ENCODE measurements at places on chromosomes 3 and 15.
A peak's percentile ranks its signal among the peaks of the same experiment; 100 is the strongest.

DNA sequence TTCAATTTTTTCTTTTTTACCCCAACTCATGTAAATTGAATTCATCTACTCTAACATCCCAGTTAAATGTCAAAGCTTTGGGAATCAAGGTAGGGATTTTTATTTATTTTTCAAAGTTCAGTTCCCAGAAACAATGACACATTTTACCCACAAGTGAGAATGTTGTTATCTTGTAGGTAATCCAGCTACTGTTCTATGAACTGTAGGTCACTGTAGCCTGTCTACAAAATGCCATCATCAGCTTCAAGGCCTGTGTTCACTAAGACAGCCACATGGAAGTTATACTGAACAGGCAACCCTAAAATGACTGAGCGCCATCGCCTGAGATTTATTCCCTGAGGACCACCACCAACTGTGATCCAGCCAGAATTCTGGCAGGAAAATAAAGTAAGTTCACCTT lies 219.7 kb downstream of the FHIT start:
- no peak for DNase-seq

DNA sequence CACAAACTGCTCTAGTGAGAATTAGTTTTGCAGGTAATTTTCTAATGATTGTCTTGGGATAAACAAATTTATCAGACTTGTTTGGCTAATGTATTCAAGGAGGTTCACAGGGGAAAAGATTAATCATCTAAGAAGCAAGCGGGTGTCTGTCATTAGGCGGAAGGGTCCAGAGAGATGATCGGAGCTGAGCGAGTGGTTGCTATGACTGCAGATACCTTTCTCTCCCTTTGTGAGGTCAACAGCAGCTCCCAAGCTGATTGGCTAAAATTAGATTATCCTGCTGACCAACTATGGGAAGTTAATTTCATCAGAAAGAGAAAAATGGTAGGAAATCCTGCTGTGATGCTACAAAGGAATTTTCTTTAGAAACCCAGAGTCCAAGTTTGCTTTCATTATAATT lies 276.0 kb downstream of the SOX2 start:
- DNase-seq = no peak

GRCh38 chr3:183496311-183496710 lies 59.2 kb downstream of the KLHL6 start:
- no peak for DNase-seq

GRCh38 chr15:100196326-100197058 lies 145.3 kb downstream of the ADAMTS17 start:
- no peak for DNase-seq

DNA sequence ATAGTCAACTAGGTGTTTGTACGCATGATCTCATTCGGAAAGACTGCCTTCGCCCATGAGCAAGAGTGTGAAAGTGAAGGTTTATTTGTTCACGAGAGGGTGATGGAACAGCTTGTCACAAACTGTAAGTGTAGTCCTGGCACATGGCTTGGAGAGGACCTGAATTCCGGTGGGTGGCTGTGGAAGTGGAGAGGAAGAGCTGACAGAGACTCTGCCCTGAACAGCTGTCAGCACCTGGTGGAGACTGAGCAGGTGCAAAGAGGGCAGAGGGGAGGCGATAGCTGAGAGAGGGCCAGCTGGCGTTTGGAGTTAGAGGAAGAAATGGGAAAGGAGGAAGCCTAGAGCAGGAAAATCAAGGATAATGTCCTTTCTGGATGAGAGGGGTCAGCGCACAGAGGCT lies 155.7 kb downstream of the EEFSEC start:
- no peak for DNase-seq

- DNase-seq = no peak
Observed at GRCh38 chr3:152760591-152760990, 74.3 kb upstream of the P2RY1 start.

GRCh38 chr3:123733805-123734526 lies 149.1 kb upstream of the HACD2 start:
- DNase-seq = no peak

- DNase-seq = no peak
Observed at GRCh38 chr3:11791339-11792200, 55.1 kb downstream of the TAMM41 start.

DNA sequence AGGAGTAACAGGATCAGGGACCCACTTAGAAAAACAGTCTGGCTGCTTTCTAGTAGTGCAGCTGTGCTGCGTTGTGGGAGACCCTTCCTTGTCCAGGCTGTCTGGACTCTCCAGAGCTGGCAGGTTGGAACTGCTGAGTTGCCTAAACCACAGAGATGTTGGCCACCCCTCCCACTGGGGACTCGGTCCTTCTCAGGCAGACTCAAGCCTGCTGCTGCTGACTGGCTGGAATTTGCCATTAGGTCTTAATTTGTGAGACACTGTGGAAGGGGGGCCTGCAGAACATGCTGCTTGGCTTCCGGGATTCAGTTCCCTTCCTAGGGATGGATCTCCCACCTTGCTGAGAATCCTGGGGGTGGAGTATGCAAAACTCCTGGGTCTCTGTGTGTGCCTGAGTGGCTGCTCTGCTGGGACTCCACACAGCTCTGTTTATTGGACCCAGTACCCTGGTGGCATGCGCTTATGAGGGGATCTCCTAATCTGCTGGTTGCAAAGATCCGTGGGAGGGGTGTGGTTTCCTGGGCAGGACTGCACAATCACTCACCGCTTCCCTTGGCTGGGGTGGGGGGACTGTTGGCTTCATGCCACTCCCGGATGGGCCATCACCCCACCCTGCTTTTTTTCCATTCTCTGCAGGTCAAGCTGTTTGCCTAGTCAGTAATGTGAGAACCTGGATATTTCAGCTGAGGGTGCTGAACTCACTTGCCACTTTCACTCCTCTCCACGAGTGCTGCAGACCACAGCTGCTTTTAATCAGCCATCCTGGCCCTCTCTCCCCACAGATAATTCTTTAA lies 150.5 kb downstream of the CFAP20DC start:
- DNase-seq = no peak

- no peak for DNase-seq
Observed at GRCh38 chr3:160061525-160061924, 72.9 kb downstream of the IL12A start.

DNA sequence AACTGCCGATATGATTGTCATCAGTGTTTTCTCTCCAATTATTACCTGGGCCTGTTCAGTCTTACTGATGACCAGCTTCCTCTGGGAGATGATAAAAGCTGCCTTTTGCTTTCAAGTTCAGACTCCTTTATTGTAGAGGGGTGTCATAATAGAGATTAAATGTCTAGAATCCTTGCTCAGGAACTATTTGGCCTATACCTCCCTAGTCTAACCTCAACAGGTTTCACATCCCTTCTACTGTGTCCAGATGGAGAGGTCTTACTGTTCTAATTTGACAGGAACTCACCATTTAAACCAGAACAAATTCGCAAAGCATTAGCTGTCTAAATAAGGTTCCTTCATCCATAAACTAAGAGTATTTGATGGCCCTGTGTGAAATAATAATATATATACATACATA lies 88.0 kb downstream of the BCHE start:
- DNase-seq = no peak

GRCh38 chr15:57927091-57927631 lies 138.3 kb downstream of the ALDH1A2 start:
- no peak for DNase-seq

GRCh38 chr3:197336348-197336747 lies 37.9 kb upstream of the DLG1 start:
- no peak for DNase-seq

DNA sequence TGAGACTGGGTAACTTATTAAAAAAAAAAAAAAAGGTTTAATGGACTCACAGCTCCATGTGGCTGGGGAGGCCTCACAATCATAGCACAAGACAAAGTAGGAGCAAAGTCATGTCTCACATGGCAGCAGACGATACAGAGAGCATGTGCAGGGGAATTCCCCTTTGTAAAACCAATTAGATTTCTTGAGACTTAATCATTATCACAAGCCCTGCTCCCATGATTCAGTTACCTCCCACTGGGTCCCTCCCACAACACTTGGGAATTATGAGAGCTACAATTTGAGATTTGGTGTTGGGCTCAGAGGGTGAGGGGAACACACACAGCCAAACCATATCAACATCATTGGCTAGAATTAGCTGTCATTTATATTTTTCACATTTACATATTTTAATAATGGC lies 221.0 kb downstream of the RSRC1 start:
- DNase-seq = no peak

GRCh38 chr3:30655187-30655812 lies 48.9 kb downstream of the TGFBR2 start:
- peak; percentile 28 for DNase-seq

DNA sequence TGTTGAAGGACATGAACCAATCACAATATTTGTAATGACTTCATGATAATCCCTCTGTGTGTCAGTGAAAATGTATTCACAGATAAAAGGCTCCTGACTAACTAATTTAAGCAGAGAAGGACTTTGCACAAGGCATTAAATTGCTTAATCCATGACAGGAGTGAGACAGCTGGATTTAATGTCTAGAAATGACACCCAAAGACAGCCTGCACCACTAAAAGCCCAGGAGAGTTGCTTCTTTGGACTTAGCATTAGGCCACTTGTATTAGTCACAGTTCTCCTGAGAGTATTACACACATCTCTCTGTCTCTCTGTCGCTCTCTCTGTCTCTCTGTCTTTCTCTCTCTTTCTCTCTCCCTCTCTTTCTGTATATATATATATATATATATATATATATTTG lies 180.4 kb downstream of the GOLGA8K start:
- no peak for DNase-seq

DNA sequence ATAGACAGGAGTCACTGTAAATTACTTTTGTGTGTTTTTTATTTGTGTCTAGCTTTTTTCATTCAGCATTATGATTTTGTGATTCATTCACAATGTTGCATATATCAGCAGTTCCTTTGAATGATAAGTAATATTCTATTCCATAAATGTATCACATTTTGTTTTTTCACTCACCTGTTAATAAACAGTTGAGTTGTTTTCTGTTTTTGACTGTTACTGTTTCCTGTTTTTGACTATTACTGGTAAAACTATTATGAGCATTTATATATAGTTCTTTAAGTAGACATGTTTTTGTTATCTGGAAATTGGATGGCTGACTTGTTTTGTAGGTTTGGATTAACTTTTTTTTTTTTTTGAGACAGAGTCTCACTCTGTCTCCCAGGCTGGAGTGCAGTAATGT lies 138.4 kb downstream of the RSRC1 start:
- DNase-seq = no peak

DNA sequence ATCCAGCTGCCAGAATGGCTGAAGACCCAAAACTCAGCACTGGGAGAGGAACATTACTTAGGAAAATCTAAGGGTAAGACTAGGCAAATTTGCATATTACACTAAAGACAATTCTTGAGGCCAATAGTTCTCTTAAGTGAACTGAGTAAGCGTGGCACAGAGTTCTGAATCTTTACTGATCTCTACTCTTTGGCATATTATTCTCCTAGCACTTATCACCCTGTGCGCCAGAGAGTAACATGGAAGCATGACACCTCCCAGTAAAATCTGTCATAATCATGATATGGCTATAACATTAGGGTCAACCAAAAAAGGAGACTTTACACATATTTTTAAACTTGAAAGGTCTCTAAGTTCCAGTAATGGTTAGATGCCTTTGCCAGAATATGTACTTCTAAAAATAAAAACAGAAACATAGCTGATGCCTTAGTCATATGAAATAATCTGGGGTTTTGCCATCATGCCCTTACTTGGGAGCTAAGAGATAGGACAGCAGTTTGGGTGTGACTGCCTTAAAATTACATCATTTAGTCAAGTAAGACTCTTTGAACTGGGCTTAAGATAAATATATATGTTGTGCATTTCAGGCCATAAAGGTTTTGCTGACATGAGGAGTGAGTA lies 290.5 kb downstream of the PLCL2 start:
- no peak for DNase-seq

- DNase-seq = no peak
Observed at GRCh38 chr3:13686367-13687160, 137.6 kb downstream of the FBLN2 start.

DNA sequence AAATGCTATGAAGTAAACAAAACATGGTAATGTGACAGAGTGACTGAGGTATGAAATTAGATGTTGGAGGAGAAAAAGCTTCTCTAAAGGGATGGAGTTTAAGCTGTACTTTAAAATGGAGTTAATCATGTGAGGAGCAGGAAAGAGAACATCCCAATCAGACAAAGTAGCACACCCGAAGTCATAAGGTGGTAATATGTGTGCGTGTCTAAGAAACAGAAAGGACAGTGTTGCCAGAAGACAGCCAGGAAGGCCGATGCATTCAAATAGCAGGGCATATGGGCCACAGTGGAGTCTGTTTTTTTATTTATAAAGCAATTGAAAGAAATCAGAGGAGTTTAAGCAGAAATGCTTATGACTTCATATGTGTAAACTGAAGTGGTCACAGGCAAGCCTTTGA lies 376.3 kb downstream of the NLGN1 start:
- DNase-seq = no peak

DNA sequence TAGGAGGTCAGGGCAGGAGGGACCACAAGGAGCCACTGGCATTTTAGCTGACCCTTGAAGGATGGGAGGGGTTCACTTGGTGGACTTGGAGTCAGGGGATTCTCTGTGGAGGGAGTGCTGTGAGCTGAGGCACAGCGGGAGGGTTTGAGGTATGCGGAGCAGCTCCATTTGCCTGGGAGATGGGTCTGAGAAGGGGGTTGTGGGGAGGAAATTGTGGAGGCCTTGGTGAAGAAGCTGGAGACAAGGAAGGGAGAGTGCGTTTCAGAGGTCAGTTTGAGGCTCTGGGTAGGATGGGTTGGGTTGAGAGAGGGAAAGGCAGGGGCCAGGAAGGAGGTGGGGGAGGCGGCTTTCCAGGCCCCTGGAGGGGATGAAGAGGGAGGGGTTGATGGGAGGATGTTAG lies 20.2 kb downstream of the PLEKHO2 start:
- no peak for DNase-seq

DNA sequence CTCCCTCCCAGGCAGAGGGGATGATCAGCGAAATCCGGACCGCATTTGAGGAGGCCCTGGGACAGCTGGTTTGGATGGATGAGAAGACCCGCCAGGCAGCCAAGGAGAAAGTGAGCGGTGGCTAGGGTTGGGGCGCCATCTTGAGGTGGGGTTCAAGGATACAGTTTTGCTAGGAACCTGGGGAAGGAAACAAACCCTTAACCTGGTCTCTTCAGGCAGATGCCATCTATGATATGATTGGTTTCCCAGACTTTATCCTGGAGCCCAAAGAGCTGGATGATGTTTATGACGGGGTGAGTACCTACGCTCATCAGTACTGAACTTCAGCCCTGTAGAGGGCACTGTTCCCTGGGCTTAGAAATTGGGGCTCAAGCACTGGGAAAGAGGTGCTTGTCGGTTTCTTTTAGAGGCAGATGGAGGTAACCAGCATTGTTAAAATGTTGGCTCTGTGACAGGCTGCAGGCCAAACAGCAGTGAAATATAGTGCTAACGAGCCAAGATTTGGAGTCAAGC lies 9.6 kb upstream of the PSMD2 start:
- peak; percentile 53 for DNase-seq

GRCh38 chr3:120693439-120694171 lies 11.6 kb upstream of the HGD start:
- peak; percentile 19 for DNase-seq

DNA sequence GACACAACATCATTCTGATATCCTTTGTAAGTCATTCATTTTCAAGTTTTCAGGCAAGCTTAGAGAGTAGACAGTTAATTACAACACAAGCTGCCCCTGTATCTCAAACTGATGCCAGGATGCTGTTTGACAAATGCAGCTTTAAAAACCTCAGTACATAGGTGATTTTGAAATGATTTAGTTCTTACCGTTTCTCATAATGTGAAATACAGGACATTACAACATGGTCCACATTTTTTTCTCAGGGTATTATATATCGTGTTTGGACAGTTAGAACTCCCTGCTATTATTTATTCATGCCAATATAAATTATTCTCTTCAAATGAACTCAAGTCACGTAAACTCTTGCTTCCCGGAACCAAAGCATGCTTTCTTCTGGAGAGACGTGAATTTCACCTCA lies 1013.9 kb downstream of the EPHA3 start:
- no peak for DNase-seq

Data from Ammon's horn (tissue), 1 donor.